ENCODE measurements at places on chromosomes 16 and 17. TPM values are rescaled to one million over a fixed set of nuclear protein-coding genes. Genes with fewer than 3 reads are reported as not detected.
A peak's percentile ranks its signal among the peaks of the same experiment; 100 is the strongest.

SLC5A11 gene
- not detected for total RNA-seq

PRAC2 gene
- not detected for total RNA-seq

MYADML2 gene
- total RNA-seq: not detected

UTS2R gene
- total RNA-seq: not detected

KCTD2 gene
- total RNA-seq: 34.2 TPM

CMTM1 gene
- not detected for total RNA-seq

PRCD gene
- total RNA-seq: 4.2 TPM

SLC38A8 gene
- total RNA-seq: not detected

ZNF174 gene
- 8.0 TPM for total RNA-seq

- no peak for DNase-seq
Observed at GRCh38 chr16:12964461-12964860, 63.1 kb downstream of the SHISA9 start.

DNA sequence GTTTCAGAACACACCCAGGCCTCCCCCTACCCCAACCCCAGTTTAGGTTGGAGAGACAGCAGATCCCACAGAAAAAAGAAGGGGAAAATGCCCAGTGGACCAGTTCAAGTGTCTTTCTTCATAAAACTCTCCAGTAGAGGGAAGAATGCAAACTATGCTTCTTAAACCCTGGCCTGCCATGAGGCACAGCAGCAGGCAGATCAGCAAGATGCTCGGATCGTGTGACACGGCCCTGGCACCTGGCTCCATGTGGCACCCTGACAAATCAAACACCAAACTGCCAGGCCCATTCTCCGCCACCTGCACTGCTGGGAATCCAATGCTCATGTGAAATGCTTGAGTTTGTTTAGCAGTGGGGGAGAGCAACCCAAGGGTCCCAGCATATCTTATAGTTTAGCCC lies 166.8 kb downstream of the SOX9 start:
- no peak for DNase-seq

DNA sequence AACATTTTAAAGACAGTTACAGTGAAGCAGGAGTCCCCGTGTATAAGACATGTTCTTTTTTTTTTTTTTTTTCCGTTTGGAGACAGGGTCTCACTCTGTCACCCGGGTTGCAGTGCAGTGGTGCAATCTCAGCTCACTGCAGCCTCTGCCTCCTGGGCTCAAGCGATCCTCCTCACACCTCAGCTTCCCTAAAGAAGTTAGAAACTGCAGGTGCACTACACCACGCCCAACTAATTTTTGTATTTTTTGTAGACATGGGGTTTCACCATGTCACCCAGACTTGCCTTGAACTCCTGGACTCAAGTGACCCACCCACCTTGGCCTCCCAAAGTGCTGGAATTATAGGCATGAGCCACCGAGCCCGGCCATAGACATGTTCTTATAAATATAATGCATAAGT lies 3.0 kb downstream of the EVI2B start:
- no peak for DNase-seq

- peak; percentile 92 for DNase-seq
Observed at GRCh38 chr17:17414341-17414805, 62.4 kb upstream of the MED9 start.

DNA sequence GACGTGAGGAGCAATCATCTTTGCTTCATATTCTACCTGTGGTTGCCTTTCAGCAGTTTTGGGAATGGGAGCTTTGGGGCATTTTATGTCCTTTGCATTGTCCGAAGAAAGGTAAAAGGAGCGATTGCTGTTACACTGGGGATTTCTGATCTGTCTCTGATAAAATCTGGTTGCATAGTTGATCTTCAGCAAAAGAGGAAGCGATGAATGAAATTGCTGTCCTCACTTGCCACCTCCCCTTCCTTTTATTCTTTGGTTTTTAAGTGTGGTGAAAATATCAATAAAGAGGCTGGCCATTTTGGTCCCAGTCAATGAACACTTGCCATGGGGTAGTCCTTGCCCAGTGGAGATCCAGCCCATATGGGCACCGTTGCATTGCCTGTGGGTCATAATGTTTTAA lies 236.8 kb downstream of the MSI2 start:
- DNase-seq: no peak

DNA sequence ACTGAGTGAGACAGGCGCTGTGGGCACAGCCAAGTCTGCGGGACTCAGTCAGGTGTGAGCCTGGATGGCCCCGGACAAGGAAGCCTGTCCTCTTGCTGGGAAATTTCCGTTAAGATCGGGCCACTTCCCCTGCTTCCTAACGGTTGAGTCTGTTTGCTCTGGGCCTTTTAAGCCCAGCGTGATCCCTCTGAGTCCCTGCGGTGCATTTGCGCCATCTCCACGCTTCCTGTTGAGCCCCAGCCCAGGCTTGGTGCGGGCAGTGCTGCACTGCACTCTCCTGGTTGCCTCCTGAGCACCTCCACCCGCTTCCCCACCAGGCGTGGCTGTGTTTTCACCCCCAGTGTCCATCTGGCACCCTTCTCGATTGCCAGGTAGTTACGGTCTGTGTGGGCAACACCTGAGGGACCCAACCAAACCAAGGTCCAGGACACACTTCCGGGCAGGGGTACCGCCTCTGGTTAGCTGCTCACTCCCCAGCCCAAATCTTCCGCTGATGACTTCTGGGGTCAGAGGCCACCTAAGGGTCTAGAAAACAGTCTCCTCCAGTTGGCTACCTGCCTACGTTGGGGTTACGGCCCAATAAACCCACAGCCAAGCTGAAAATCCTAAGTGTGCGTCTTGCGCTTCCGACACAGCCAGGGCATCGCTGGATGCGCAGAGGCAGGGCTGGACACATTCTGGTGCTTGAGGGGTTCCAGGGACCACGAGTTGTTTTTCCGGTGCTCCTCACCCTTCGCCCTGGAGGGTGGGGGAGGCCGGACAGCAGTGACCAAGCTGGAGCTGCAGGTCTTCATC lies 1.4 kb upstream of the SLC25A10 start:
- no peak for DNase-seq

DNA sequence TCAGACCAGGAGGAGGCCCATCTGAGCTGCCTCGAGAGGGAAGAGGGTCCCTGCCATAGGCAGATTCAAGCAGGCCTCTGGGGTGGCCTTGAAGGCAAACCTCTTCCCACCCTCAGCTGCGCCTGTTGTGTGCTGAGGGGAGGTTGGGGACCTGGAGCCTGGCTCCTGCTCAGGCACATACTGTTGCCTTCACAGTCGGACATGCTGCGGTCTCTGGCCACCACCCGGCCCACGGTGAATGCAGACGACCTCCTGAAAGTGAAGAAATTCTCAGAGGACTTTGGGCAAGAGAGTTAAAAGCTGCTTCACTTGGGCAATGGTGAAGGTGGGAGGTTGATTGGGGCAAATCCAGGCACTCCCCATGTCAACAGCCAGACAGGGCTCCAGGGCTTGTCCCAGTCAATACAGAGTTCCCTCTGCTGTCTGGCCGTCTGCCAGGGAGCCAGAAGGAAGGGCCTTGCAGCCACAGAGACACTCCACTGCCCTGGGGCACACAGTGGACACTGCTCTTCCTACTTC lies 6.3 kb downstream of the PDF start:
- no peak for DNase-seq

GRCh38 chr17:57881143-57881542 lies 31.3 kb upstream of the MRPS23 start:
- peak; percentile 92 for DNase-seq

- peak; percentile 85 for DNase-seq
Observed at GRCh38 chr16:15966836-15967546, 17.6 kb downstream of the ABCC1 start.

GRCh38 chr16:12062343-12063003 lies 85.9 kb downstream of the SNX29 start:
- DNase-seq: peak; percentile 95

DNA sequence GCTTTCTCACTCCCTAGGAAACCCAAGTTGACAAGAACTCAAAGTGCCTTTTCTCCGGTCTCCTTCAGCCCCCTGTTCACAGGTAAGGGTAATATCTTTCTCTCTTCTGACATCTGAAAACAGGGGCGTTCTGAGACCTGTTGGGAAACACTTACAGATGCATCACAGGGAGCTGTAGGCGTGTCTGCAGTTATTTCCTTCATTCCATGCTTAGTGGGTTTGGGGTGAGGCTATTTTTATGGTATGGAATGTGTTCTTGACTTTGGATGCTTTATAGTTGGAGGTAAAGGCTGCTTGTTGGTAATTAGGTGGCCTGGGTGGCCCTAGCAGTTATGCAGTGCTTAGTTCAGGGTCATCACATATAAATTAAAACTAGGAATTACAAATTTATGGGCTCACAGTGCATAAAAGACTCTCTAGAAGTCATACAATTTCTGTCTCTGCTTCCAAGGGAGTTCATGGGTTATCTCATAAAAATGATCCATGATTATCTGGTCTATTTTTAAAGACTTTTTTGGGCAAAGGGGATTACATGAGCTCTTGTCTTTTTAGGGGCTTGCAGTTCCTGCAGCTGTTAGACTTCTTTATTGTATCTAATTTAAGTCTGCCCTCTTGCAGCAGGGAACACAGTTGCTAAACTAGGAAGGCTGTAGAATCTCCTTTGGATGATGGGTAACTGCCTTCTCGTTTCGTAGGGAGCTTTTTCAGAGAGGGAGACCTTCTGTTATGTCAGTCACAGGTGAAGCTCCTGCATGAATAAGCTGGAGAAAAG lies 10.2 kb downstream of the SOCS7 start:
- no peak for DNase-seq

- DNase-seq: no peak
Observed at GRCh38 chr16:60712144-60712543, 1324.1 kb downstream of the CDH8 start.

DNA sequence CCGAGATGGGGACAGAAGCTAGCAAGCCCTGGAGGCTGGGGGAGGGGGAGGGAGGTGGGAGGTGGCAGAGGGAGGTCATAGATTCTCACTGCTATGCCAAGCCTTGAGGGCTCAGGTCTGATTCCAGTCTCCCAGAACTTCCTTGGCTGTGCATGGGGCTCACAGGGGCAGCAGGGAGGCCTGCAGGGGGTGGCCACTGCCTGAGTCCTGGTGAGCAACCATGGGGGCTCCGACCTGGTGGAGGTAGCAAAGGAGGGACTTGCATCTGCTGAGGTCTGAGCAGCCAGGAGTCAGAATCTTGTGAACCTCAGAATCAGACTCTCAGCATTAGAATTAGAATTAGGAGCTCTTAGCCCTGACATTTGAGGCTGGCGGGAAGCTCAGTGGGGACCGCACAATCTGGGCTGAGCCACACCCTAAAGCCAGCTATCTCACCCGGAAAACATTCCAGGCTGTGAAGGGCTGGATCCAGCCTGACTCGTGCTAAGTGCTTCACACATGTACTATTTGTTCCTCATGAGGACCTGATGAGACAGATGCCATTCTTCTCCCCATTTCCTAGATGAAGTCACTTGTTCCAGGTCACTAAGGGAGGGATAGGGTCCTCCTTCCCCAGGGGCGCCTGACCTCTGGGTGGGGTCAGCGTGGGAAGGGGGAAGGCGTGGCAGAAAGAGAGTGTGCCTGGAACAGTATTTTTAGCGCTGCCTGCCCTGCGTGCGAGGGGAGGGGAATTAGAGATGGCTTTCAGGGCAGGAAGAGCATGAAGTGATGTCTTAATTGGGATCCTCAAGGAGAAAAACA lies 17.3 kb upstream of the KCNJ12 start:
- peak; percentile 51 for DNase-seq

GRCh38 chr17:4341616-4341977 lies 24.9 kb downstream of the UBE2G1 start:
- DNase-seq: no peak

DNA sequence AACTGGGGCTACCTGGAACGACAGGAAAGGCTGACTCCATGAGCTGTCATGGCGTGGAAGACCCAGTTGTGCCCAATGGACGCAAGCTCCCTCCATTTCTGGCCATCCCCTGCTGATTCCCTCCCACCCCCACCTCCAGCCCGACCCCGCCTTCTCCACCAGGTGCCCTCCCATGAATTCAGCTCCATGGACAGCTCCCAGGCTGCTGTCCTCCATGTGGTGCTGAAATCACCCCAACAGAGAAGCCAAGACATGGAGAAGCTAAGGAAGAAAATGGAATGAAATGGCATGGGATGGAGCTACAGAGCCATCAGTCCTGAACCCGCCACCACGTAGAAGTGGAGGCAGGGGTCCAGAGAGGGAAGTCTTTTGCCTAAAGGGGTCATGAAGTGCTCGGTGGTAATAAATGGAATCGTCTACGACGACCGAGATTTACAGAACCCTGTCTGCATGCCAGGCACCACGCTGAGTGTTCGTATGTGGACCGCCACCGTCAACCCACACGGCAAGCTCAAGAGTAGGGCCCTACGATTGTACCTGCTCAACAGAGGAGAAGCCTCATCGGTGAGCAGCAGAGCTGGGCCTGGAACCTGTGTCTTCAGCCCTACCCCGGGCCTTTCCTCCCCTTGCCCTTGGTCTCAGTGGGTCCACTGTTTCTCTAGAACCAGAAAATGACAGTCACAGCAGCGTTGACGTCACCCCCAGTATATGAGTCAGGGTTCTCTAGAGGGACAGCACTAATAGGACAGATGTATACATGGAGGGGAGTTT lies 9.3 kb upstream of the ZC3H18 start:
- peak; percentile 26 for DNase-seq

- peak; percentile 92 for DNase-seq
Observed at GRCh38 chr17:72191921-72192799, 71.3 kb downstream of the SOX9 start.

DNA sequence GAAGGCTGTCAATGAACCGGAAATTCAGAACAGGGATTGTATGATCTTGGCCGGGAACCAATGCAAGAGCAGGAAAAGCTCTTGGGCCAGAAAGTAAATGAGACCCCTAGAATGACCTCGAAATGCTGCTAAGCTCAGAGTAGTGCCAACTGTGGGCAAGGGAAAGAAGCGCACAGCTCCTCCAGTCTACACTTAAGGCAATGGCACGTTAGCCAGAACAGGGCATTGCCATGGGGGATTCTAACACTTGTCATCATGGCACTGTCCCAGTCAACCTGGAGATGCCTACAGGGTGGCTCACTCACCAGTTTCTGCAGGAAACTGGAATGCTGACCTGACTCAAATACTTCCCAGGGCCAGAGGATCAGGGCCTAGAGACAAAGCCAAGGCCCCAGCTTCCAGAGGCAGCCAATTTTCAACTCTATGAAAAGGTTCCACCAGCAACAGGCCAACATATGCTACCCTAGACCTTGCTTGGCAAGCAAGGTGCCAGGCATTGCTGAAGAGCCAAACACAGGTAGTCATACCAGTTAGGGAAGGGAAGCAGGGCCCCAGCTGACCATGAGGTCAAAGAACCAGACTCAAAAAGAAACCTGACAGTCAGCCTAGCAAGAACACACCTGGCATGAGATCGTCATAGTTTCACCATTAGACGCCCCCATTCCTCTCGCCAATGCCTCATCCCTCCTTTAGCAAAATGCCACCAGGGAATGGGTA lies 34.9 kb downstream of the ARHGAP17 start:
- DNase-seq: no peak

- peak; percentile 77 for DNase-seq
Observed at GRCh38 chr17:47862621-47863440, 11.9 kb upstream of the SP6 start.

GRCh38 chr17:19531780-19532501 lies 1.7 kb upstream of the SLC47A1 start:
- DNase-seq: no peak

GRCh38 chr17:74729368-74729767 lies 7.7 kb upstream of the RAB37 start:
- DNase-seq: no peak

GRCh38 chr16:70653406-70653805 lies 7.0 kb downstream of the IL34 start:
- DNase-seq: no peak

GRCh38 chr16:47806309-47806847 lies 345.2 kb downstream of the PHKB start:
- no peak for DNase-seq

Measured in fibroblast of the aortic adventitia (primary cell).